ENCODE measurements at places on chromosomes 2 and 18.

DNA sequence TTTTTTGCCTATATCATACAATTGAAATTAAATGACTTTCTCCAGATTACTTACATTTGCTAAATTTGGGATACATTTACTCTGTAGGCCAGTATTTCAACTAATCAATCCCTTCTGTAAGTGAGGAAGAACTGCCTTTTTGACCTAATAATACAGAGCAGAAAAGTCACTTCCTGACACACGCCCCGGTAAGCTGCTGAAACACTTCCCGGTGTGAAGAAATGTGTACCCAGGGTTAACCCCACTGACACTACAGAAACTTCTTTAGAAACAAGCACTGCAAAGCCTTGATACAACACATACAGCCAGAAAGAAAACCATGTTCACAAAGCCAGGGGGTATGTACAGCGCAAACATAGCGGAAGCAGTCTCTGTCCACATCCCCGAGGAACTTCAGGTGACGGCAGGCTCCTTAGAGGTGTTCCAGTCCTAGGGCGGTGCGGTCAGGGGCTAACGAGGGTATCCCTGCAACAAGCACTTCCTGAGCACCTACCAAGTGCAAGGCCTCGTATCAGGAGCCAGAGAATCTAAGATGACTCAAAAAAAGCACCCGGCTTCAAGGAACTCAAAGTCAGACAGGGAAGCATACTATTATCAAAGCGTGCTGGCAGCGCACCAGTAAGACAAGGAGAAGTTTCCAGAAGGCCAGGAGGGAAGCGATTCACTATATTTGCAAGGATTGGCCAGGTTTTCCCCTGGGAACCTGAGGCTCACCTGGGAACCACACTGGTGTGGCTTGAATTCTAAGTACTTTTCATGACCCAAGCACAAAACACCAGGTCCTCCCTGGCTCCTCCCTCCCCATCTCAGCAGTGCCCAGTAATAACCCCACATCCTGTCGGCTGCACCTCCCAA is 46.6 kb downstream of the ZNF516 start:
- no peak for DNase-seq

- no peak for DNase-seq
Measured at GRCh38 chr2:239145601-239146000, 255.2 kb downstream of the HDAC4 start.

GRCh38 chr2:159157361-159158209 is 128.9 kb downstream of the WDSUB1 start:
- DNase-seq, result no peak

GRCh38 chr18:26922313-26922712 is 56.8 kb upstream of the AQP4 start:
- no peak for DNase-seq

DNA sequence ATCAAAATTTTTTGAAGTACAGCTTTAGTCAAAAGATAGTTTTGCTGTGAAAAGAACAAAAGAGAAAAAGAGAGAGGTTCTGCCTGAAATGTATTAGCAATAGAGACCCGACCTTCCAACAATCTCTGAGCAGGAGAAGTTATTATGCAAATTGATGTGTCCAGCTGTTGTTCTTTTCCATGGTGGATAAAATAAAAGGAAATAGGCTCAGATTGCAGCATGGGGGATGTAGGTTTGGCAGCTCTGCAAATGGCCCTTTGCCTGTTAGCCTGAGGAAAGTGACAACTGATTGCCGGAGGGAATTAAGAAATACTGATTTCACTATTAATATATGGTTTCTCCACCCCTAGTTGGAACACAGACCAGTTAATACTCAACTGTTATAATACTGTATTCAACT is 1283.2 kb upstream of the NXPH2 start:
- no peak for DNase-seq
